T-cell (primary cell): ENCODE measurements at places on chromosomes 2 and 18. TPM values are rescaled to one million over a fixed set of nuclear protein-coding genes. Genes with fewer than 3 reads are reported as not detected.

GRCh38 chr2:226155093-226155875 is 644.3 kb downstream of the IRS1 start:
- H3K36me3 ChIP-seq: no peaks in the 10 kb centered on the region
- no peak overlapping the region for H3K4me3 ChIP-seq
- no peak overlapping the region for H3K27ac ChIP-seq

Gene KCNG3
- total RNA-seq: 0.25 TPM

Gene LAMA1
- 0.09 TPM for total RNA-seq

GRCh38 chr2:62326735-62327134 is 130.8 kb downstream of the B3GNT2 start:
- no peaks in the 10 kb centered on the region for H3K27me3 ChIP-seq
- no peak overlapping the region for H3K4me3 ChIP-seq
- DNase-seq: no peak
- H3K4me1 ChIP-seq: no peaks in the 10 kb centered on the region

DNA sequence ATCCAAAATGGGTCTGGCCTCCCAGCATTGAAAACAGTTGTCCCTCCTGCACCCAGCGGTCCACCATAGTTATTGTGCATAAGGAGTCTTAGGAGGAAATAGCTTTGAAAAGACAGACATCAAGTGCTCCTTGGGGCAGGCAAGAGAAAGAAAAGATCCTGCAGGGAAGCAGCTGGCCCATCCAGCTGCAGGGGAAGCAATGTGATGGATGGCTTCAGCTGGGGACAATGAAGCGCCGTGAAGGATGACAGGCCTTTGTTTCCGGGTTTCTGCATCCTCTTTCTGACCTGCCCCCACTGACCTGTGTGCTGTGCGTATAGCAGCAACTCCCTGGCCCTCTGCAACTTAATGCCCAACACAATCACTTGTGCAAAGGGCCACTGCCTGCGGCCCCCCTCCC is 142.9 kb upstream of the NCKAP5 start:
- H3K36me3 ChIP-seq: no peaks in the 10 kb centered on the region
- no peaks in the 10 kb centered on the region for H3K4me1 ChIP-seq
- no peaks in the 10 kb centered on the region for H3K27me3 ChIP-seq
- DNase-seq: no peak
- H3K4me3 ChIP-seq: no peak overlapping the region

Gene DYNAP
- total RNA-seq: not detected

- no peaks in the 10 kb centered on the region for H3K36me3 ChIP-seq
- no peak overlapping the region for H3K4me3 ChIP-seq
- H3K27me3 ChIP-seq: no peaks in the 10 kb centered on the region
- no peak overlapping the region for H3K27ac ChIP-seq
- DNase-seq: no peak
These were observed 62.8 kb downstream of the AGFG1 start for GRCh38 chr2:227534714-227535113.

- H3K27ac ChIP-seq: no peak overlapping the region
- H3K27me3 ChIP-seq: peaks cover 8% of the 10 kb centered on the region
- no peaks in the 10 kb centered on the region for H3K36me3 ChIP-seq
- DNase-seq: no peak
- H3K4me1 ChIP-seq: no peaks in the 10 kb centered on the region
These were observed 981 bp downstream of the C2orf66 start for GRCh38 chr2:196808083-196808665.

GRCh38 chr2:102010902-102011301 is 19.1 kb downstream of the IL1R2 start:
- H3K27me3 ChIP-seq: peaks cover 6% of the 10 kb centered on the region
- no peak overlapping the region for H3K4me3 ChIP-seq
- DNase-seq: no peak
- H3K27ac ChIP-seq: no peak overlapping the region
